ENCODE measurements at places on chromosomes 3 and 15.

DNA sequence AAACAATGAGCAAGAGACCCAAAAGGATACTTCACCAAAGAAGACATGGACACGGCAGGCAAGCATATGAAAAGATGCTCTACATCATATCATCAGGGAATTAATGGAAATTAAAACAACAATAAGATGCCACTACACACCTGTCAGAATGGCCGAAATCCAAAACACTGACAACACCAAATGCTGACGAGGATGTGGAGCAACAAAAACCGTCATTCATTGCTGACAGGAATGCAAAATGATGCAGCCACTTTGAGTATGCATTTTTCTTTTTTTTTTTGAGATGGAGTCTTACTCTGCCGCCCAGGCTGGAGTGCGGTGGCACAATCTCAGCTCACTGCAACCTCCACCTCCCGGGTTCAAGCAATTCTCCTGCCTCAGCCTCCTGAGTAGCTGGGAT lies 19.0 kb downstream of the EDC3 start:
- no peak for DNase-seq

- DNase-seq, result no peak
These were observed 774.7 kb downstream of the MECOM start for GRCh38 chr3:168888781-168889180.

DNA sequence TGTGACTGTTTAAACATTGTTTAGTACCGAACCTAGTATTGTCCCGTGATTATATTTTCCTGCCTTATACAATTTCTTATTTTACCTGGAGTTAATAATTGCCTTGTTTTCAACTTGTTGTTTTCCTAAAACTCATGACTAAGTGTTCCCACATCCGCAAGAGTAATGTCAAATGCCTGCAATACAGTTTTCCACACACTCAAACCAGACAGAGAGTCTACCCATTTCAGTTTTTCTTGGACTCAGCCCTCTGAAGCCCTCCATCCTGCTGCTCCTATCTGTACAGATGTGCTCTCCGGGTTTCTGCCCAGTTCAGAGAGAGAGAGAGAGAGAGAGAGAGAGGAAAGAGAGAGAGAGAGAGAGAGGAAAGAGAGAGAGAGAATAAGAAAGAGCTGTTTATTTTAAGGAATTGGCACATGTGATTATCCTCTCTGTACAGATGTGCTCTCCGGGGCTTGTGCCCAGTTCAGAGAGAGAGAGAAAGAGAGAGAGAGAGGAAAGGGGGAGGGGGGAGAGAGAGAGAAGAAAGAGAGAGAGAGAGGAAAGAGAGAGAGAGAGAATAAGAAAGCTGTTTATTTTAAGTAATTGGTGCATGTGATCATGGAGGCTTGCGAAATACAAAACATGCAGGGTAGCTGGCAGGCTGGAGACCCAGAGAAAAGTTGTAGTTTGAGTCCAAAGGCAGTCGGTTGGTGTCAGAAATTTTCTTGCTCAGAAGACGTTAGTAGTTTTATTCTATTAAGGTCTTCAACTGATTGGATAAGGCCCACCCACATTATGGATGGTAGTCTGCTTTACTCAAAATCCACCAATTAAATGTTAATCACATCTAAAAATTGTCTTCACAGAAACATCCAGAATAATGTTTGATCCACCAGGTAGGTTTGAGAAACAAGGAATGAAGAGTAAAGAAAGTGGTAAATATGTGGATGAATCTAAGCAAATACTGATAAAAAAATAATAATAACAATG lies 104.1 kb upstream of the GOLGA8J start:
- DNase-seq, result no peak

- DNase-seq, result no peak
These were observed 124.4 kb downstream of the FEZF2 start for GRCh38 chr3:62248734-62249483.

DNA sequence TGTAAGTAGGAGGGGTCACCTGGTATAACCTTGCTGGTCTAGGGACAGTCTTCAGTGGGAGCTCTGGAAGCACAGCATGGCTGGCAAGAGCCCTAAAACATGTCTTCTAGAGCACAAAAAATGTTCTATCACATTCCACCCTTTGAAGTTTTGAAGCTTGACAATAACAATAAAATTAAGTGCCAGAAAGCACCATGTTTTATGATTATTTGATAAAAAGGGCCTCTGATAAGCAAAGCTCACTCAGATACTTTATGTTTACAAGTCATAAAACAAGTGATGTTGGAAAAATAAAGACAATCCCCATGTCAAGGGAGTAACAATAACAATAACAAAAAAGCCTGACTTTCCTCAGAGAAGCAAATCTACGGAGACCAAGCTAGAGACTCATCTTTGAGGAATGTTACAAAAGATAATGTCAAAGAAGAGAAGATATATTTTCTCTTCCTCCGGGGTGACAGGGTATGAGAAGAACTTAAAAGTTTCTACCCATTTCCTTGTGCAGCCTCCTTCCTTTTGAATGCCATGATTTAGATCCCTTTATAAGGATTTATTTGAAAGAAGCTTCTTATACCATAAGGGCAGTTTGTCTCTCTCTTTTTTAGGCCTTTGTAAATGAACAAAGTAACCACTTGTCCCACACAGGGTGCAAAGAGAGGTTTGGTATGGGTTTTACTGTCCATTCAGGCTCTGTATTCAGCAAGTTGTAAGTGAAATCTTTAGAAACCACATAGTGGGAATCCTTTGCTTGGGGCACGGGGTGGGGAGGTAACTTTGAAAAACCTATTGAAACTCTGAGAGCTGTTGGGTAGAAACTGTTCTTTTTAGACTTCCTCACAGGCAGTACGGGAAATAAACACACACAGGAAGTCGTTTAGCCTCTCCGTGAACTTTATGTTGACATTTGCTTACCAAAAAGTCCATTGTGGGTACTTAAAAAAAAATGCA lies 109.6 kb upstream of the RBMS3 start:
- DNase-seq, result no peak

- DNase-seq, result no peak
These were observed 6.8 kb upstream of the TMF1 start for GRCh38 chr3:69058947-69059224.

GRCh38 chr3:54283470-54283869 lies 161.1 kb downstream of the CACNA2D3 start:
- DNase-seq, result no peak

DNA sequence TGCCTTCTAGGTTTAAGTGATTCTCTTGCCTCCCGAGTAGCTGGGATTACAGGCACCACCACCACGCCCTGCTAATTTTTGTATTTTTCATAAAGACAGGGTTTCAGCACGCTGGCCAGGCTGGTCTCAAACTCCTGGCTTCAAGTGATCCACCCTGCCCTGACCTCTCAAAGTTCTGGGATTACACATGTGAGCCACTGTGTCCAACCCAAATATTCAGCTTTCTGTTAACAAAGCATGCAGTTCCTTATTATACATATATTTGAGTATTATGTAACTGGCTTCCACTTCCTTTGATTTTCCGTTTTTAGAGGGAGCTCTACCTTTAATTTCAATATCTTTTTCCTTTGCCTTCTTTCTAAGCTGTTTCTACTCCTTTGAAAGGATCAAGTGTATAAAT lies 26.1 kb downstream of the TSC22D2 start:
- DNase-seq, result no peak

DNA sequence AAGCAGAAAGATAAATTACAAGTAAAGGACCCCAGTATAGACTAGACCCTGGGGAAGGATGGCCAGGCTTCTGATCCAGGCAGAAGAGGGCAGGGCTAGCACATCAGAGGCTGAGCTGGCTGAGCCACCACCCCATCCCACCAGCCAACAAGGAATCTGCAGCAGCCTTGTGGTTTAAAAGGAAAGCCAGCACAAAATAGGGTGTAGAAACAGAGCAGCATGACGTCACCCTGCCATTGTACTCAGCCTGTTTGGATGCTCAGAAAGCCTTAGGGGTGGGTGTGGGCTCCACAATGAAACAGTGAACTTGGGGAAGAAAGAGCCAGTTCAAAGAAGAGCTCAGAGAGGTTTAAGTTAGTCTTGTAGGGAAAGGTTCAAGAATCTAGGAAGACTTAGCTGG lies 28.2 kb downstream of the DUOX1 start:
- peak; percentile 8 for DNase-seq

DNA sequence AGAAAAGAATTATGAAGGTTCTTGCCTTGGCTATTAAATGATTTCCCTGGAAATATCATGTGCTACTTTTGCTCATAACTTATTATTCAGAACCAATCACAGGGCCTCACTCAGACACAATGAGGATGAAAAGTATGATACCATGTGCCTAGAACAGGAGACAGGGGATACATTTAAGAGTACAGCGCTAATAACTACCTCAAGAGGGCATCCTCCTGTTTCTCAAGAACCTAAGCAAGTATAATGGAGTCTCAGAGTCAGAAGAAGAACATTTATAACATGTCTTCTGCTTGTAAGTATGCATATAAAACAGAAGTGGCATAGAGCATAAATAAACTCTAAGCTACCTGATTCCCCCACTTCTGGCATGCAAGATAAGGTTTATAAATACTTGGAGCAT lies 125.4 kb upstream of the MME start:
- DNase-seq, result no peak

DNA sequence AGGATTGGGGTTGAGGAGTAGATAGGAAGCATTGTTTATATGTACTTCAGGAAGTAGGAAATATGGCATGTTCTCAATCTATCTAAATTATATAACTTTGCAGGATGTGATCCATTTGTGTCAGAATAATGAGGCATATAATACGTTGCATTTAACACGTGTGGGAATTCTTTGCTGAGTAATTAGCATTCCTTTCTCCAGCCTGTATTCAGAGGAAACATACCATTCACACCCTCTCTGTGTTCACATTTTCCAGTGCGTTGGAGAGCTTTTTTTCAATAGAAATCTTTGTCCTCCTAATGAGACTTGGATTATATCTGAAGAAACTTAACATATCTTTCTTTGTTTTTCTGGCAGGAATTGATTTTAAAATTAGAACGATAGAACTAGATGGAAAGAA lies 33.0 kb upstream of the APH1B start:
- DNase-seq, result no peak

- DNase-seq, result no peak
These were observed 441.1 kb downstream of the NLGN1 start for GRCh38 chr3:173838644-173839043.

GRCh38 chr3:127796045-127796830 lies 26.1 kb downstream of the MGLL start:
- DNase-seq, result no peak

GRCh38 chr3:184604615-184605290 lies 43.2 kb downstream of the EPHB3 start:
- no peak for DNase-seq

GRCh38 chr3:148931574-148931973 lies 59.8 kb upstream of the GYG1 start:
- no peak for DNase-seq

DNA sequence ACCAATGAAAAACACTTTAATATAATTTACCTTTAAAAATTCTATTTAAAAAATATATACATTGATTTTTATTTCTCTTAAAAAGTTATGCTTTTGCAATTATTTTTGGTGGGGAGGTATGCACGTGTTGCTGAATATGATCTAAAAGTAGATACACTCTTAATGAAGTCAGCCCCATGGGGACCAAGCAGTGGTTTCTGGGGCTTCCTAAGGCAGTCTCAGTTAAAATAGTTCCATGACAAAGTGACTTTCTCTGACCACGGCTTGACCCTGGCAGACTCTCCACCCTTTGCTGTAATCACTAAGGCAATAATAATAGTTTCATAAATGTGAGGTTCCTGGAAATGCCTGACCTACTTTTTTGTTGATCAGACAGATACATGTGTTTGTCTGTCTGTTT lies 50.4 kb downstream of the CCR4 start:
- no peak for DNase-seq

DNA sequence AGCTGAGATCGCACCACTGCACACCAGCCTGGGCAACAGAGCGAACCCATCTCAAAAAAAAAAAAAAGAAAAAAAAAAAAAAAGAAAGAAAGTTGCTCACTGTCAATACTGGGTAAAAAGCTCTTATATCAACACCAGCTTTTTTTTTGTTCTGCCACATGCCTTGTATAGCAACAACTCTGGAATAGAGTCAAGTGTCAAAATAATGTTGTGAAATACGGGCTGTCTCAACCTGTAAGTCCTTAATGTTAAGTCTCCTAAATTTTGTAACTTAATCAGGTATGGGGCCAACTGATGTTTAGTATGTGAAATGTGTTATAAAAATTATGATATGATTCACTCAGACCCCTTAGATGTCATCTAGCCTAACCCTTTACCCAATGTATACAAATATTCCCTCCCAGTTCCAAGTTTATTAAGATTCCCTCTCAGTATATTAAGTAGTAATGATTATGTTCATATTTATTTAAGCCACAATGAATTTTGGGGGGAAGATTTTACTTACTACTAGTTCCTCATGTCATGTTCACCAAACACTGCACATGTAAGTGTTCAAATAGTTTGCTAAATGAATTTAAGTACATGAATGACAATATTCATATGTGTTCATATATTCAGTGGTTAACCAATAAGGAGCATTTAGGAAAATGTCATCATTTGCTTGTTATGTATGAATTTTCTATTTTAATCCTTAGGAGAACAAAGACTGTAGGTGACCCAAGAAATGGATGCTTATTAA lies 52.2 kb downstream of the GPR160 start:
- no peak for DNase-seq

DNA sequence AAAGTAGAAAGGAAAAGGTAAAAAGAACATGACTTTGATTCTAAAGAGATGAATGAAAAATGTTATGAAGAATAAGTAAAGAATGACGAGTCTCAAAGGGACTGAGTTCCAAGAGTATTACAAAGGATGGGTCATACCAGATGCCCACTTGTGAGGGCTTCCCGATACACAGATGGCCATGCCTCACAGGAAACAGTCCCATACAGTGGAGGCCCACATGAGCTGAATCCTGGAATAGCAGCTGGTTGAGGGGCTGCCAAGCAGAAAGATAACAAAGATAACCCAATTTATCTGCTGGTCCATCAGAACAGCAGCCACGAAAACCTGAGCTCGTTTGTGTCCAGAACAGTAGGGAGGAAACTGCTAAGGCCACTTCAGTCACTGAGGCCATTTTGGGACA lies 3.7 kb downstream of the SSR3 start:
- no peak for DNase-seq

DNA sequence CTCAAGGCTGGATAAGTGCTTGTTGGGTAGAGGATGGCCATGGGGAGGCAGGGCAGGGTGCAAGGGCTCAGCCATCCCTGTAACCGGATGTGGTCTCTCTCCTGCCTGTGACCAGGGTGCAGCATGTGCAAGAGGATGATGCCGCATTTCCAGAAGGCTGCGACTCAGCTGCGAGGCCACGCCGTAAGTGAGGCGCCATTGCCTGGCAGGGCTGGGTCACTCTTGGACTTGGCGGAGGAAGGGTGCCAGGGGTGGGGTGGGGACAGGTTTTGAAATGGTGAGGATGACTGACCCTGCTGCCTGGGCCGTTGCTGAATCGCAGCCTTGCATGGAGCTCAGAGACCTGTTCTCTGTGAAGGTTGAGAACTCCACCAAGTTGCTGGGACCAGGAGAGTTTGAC lies 49.3 kb downstream of the PDIA5 start:
- no peak for DNase-seq

DNA sequence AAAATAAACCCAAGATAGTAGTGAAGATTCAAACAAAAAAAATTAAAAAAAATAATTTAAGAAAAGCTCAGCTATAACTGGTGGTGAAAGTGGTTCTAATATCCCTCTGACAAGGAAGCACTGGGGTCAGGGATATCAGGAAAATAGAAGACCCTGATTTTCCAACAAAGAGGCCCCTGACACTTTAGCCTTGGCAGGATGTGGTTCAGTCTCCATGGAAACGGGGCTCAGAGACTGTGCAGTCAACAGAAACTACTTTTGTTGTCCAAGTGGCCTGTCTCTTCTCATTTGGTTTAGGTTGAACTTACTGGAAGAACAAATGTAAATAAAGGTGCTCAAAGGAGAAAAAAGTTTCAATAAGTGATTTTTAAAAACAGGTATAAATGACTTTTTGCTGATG lies 27.2 kb downstream of the INTS14 start:
- DNase-seq, result peak; percentile 56

GRCh38 chr15:58558777-58559176 lies 127.0 kb downstream of the LIPC start:
- DNase-seq, result no peak

All from CD4-positive, alpha-beta T cell treated with Interleukin-6 for 4 hours (primary cell).